ENCODE measurements at places on chromosomes 4 and X.
A peak's percentile ranks its signal among the peaks of the same experiment; 100 is the strongest.

DNA sequence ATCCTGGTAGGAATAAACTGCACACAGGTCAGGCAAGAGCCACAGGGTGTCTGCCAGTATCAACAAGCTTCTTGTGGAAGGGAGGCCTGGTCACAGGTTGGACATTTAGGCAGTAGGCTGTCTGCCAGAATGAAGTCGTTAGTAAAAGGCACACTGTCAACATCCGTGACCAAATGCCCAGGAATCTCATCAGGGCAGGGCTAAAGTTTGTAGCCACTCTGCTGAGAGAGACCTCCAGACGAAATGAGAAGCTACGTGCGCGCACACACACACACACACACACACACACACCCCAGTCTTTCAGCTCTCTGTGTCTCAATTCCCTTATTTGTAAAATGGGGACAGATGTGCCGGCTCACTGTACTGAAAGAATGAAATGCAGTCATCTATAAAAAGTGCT, 408.7 kb upstream of the ZFP42 start:
- H3K36me3 ChIP-seq, result no peaks in the 10 kb centered on the region
- DNase-seq, result no peak
- H3K27me3 ChIP-seq, result no peaks in the 10 kb centered on the region
- H3K4me3 ChIP-seq, result no peak overlapping the region
- no peak overlapping the region for H3K27ac ChIP-seq

- H3K27ac ChIP-seq, result no peak overlapping the region
- H3K4me3 ChIP-seq, result no peak overlapping the region
- H3K36me3 ChIP-seq, result no peaks in the 10 kb centered on the region
- DNase-seq, result no peak
- no peaks in the 10 kb centered on the region for H3K4me1 ChIP-seq
These were observed 26.3 kb upstream of the ZMAT1 start for GRCh38 chrX:101958139-101958538.

DNA sequence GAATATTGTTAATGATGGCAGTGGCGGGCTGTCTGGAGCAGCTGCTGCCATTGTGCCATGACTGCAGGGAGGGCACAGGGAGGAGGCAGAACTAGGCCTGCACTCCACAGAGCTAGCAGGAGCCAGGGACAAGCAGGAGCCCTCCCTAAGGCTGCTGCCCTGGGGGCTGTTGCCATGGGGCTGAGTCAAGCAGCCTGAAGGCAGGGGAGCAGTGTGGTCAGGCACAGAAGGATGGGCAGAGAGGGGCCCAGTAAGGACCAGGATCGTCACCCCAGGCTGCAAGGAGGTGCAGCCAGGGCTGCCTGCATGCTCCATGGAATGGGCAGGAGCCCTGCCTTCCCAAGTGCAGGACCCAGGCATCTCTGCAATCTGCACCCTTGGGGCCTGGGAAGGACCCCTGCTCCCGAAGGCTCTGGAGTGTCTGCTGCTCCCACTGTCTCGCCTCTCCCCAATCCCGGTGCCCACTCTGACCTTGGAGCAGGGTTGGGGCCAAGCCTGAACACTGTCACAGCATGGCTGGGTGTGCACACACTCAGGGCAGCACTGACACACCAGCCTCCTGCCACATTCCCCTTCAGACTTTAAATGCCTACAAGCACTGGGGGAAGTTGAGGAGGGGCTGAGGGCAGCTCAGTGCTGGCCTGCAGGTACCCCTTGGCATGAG, 98.3 kb upstream of the GALNTL6 start:
- no peaks in the 10 kb centered on the region for H3K27me3 ChIP-seq
- no peak for DNase-seq
- no peaks in the 10 kb centered on the region for H3K36me3 ChIP-seq
- H3K4me1 ChIP-seq, result peaks cover 4% of the 10 kb centered on the region

- H3K27me3 ChIP-seq, result no peaks in the 10 kb centered on the region
- H3K4me3 ChIP-seq, result peak overlapping the region; percentile 92
- DNase-seq, result no peak
- H3K27ac ChIP-seq, result peak overlapping the region; percentile 40
- H3K36me3 ChIP-seq, result peaks cover 8% of the 10 kb centered on the region
These were observed 867 bp downstream of the TIFA start for GRCh38 chr4:112284662-112285411.

GRCh38 chrX:106730401-106730800, 3.9 kb downstream of the RNF128 start:
- DNase-seq, result no peak
- no peak overlapping the region for H3K27ac ChIP-seq
- no peaks in the 10 kb centered on the region for H3K36me3 ChIP-seq
- H3K27me3 ChIP-seq, result peaks cover 44% of the 10 kb centered on the region

DNA sequence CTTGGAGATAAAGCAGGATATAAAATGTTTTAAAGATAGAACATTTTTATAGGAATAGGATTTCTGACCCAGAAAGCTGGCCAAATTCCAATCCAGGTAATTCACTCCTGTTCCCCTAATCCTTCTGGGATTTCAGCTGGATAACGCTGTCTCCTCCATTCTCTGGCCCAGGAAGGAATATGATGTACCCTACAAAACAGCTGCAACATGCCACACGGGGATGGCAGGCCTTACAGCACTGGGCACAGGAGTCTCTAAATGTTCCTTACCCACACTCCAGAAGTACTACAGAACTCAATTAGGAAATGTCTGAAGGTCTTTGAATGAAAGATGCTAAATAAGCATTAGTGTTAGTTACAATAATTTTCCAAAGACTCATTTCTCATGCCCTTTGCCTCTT, 15.8 kb downstream of the CAMK2D start:
- no peak overlapping the region for H3K27ac ChIP-seq
- H3K27me3 ChIP-seq, result no peaks in the 10 kb centered on the region
- H3K36me3 ChIP-seq, result peaks cover 7% of the 10 kb centered on the region
- H3K4me3 ChIP-seq, result no peak overlapping the region

GRCh38 chr4:32374206-32374605, 1654.0 kb downstream of the PCDH7 start:
- H3K27me3 ChIP-seq, result no peaks in the 10 kb centered on the region
- H3K36me3 ChIP-seq, result no peaks in the 10 kb centered on the region
- no peak for DNase-seq
- no peak overlapping the region for H3K4me3 ChIP-seq

- no peak overlapping the region for H3K4me3 ChIP-seq
- no peak for DNase-seq
- no peaks in the 10 kb centered on the region for H3K36me3 ChIP-seq
- H3K27me3 ChIP-seq, result no peaks in the 10 kb centered on the region
- no peaks in the 10 kb centered on the region for H3K4me1 ChIP-seq
These were observed 26.3 kb upstream of the ACTRT1 start for GRCh38 chrX:128078545-128078944.

DNA sequence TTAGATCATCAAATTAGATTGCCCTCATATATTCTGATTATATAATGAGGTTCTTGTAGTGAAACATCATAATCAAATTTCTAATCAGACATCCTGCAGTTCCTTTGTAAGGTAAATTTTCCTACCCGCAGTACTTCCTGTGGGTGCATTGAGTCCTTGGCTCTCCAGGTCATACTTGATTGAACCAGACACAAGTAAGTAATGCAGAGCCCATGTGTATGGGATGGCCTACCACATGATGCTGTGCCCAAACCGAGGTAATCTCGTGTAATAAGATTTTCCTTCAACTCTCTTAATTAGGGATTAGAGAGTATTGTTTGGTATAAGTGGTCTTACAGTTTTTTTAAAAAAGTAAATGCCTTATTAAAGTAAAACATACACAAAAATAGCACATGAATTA, 1841.8 kb downstream of the PCDH7 start:
- no peaks in the 10 kb centered on the region for H3K36me3 ChIP-seq
- H3K27ac ChIP-seq, result no peak overlapping the region
- no peaks in the 10 kb centered on the region for H3K4me1 ChIP-seq
- no peak for DNase-seq
- no peaks in the 10 kb centered on the region for H3K27me3 ChIP-seq

DNA sequence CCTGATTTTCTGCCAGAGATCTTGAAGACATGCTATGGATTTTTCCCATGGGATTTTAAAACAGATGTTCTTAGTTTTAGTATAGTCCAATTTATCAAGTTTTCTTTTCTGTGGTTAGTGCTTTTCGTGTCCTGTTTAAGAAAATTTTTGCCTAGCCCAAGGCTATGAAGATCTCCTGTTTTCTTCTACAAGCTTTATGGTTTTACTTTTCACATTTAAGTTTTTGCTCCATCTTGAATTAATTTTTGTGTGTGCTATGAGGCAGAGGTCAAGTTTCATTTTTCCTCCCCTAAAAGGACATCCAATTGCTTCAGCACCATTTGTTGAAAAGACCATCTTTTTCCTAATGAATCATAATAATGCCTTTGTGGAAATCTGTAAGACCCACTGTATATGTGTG, 65.6 kb downstream of the POLR2B start:
- H3K4me3 ChIP-seq, result no peak overlapping the region
- H3K27ac ChIP-seq, result no peak overlapping the region
- peaks cover 5% of the 10 kb centered on the region for H3K4me1 ChIP-seq

- no peaks in the 10 kb centered on the region for H3K27me3 ChIP-seq
- H3K27ac ChIP-seq, result no peak overlapping the region
- H3K4me1 ChIP-seq, result no peaks in the 10 kb centered on the region
- peaks cover 7% of the 10 kb centered on the region for H3K36me3 ChIP-seq
- no peak for DNase-seq
These were observed 12.3 kb downstream of the UGDH start for GRCh38 chr4:39514888-39515401.

- H3K4me1 ChIP-seq, result no peaks in the 10 kb centered on the region
- peaks cover 2% of the 10 kb centered on the region for H3K36me3 ChIP-seq
- no peak overlapping the region for H3K4me3 ChIP-seq
These were observed 38.7 kb upstream of the PDK3 start for GRCh38 chrX:24426340-24426913.

- no peak overlapping the region for H3K27ac ChIP-seq
- no peak for DNase-seq
- no peaks in the 10 kb centered on the region for H3K4me1 ChIP-seq
- peaks cover 3% of the 10 kb centered on the region for H3K36me3 ChIP-seq
- H3K27me3 ChIP-seq, result peaks cover 3% of the 10 kb centered on the region
- H3K4me3 ChIP-seq, result no peak overlapping the region
These were observed 98.8 kb upstream of the CLNK start for GRCh38 chr4:10783351-10783750.

- H3K27ac ChIP-seq, result no peak overlapping the region
- peak overlapping the region; percentile 88 for H3K4me3 ChIP-seq
- H3K36me3 ChIP-seq, result peaks cover 3% of the 10 kb centered on the region
These were observed 1.5 kb downstream of the FRMPD3 start for GRCh38 chrX:107450823-107451509.

DNA sequence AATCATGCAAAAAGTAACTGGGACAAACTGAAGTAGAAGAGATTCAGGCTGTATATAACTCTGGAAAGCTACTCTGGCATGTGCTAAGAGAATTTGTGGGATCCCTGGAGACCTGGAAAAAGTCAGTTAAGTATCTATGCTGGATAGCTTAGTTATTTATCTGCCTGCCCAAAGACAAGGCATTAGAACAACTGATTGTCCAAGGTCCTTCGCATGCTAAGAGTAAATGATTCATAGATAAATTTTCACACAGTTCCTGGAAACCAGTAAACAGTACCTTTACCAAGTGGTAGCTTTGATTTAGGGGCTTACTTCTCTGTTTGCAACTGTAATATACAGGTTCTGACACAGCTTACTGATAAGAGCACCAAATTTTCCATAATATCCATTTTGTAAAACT, 104.8 kb downstream of the ATP11C start:
- H3K27ac ChIP-seq, result no peak overlapping the region
- peaks cover 10% of the 10 kb centered on the region for H3K4me1 ChIP-seq
- no peak for DNase-seq
- no peaks in the 10 kb centered on the region for H3K27me3 ChIP-seq
- H3K4me3 ChIP-seq, result no peak overlapping the region

DNA sequence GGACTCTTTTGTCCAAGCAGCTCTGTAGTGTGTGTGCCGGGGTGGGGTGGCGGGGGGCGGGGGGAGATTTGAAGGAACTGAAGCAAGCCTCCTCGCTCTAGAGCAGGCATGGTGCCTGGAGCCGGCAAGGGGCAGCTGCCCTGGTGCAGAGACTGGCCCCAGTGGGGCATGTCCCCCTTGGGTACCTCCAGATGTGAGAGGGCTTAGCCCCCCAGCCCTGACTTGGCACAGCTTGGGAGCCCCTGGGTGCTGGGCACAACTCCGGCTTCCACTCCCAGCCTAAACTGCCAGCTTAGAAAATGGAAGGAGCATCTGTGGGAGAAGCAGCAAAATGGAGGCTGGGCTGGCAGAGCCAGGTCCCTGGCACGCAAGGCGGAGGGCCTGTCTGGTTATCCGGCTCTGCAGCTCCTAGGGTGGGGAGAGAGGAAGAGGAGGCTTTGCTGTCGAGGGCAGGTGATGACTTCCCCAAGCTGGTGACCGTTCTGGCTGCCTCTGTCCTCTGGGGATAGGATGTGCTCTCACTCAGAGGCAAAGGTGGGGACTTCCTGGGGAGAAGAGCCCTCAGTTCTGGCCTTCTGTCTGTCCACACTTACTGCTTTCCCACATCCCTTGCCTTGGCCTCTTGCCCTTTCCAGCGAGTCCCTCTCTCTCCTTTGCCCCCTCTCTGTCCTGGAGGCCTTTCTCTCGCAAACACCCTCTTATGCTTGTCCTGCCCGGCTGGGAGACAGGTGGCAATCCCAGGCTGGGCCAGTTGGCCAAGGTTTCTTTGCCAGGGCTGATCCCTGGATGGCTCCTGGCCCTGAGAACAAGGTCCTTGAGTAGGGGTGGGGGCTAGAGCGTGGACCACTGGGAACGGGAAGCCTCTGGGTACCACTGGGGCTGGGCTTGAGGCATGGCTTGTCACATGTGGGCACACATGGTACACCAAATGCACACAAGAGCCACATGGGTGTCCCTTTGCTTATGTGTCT, 2.0 kb downstream of the DLG3 start:
- peaks cover 2% of the 10 kb centered on the region for H3K36me3 ChIP-seq
- DNase-seq, result no peak
- H3K27me3 ChIP-seq, result peaks cover 16% of the 10 kb centered on the region
- H3K4me3 ChIP-seq, result no peak overlapping the region
- H3K4me1 ChIP-seq, result peaks cover 13% of the 10 kb centered on the region

GRCh38 chrX:6660567-6661264, 125.8 kb upstream of the VCX3A start:
- H3K27me3 ChIP-seq, result no peaks in the 10 kb centered on the region

GRCh38 chr4:182895791-182896292, 21.3 kb downstream of the DCTD start:
- peaks cover 27% of the 10 kb centered on the region for H3K36me3 ChIP-seq
- H3K4me1 ChIP-seq, result peaks cover 29% of the 10 kb centered on the region
- no peak overlapping the region for H3K4me3 ChIP-seq
- DNase-seq, result no peak
- peak overlapping the region; percentile 93 for H3K27ac ChIP-seq

GRCh38 chrX:20116087-20116576, 575 bp downstream of the MAP7D2 start:
- H3K27me3 ChIP-seq, result peaks cover 30% of the 10 kb centered on the region
- peaks cover 4% of the 10 kb centered on the region for H3K4me1 ChIP-seq
- H3K27ac ChIP-seq, result no peak overlapping the region
- no peak for DNase-seq
- no peaks in the 10 kb centered on the region for H3K36me3 ChIP-seq

GRCh38 chrX:65783746-65784145, 116.3 kb downstream of the MSN start:
- no peak overlapping the region for H3K4me3 ChIP-seq
- H3K27ac ChIP-seq, result no peak overlapping the region
- H3K36me3 ChIP-seq, result no peaks in the 10 kb centered on the region
- H3K27me3 ChIP-seq, result no peaks in the 10 kb centered on the region
- no peak for DNase-seq
- no peaks in the 10 kb centered on the region for H3K4me1 ChIP-seq

GRCh38 chrX:107579956-107580355, 48.4 kb upstream of the PRPS1 start:
- no peaks in the 10 kb centered on the region for H3K27me3 ChIP-seq
- H3K36me3 ChIP-seq, result peaks cover 12% of the 10 kb centered on the region
- no peaks in the 10 kb centered on the region for H3K4me1 ChIP-seq
- DNase-seq, result no peak
- H3K4me3 ChIP-seq, result no peak overlapping the region
- H3K27ac ChIP-seq, result no peak overlapping the region
